ENCODE measurements at places on chromosomes 1 and 21.

GRCh38 chr1:235767795-235768194 is 98.9 kb downstream of the LYST start:
- no peak for DNase-seq

GRCh38 chr1:187689129-187689528 is 860.4 kb downstream of the PLA2G4A start:
- DNase-seq = no peak

DNA sequence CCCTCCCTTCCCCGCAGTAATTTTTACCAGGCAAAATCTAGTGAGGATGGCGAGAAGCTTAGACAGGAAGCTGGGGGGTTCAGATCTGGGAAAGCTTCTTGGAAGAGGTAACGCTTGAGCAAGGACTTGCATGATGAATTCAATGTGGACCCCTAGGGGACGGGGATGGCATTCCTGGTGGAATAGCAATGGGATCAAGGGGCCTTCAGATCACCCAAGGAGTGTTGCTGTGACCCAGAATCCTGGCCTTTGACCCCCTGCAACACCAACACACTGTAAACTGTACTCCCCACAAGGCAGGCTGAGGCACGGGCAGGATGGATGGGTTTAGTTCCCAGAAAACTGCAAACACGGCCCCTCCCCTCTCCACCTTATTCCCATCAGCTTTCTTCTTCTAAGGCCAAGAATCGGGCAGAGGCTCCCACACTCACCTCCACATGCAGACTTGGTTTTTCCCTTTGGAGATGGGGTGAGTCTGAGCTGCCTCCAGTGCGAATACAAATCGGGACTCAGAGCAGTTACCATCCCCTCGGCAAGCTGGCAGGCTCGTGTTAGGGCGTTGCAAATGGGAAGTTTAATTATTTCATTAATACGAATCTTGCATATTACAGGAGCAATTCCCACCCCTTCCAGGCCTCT is 20.1 kb downstream of the DISP3 start:
- no peak for DNase-seq

DNA sequence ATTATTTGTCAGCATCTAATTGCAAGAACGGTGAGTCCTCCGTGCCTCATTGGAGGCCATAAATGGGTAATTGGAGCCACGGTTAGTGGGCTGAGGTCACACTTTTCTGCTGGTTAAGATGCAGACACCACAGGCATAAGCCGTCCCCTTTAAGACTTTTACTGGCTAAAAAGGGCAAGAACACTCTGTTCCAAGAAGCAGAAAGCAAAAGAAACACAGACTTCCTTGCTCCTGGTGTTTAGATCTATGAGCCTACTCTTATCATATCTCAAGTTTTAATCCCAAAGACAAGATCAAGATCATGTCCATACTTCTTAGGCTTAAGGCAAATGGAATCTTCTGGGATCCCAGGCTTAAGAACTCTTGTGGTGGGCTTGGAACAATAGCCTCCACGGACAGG is 17.3 kb upstream of the GJA5 start:
- DNase-seq = no peak

GRCh38 chr1:234768171-234768568 is 158.2 kb upstream of the IRF2BP2 start:
- no peak for DNase-seq
